ENCODE measurements at places on chromosomes 4 and X.

GRCh38 chr4:77861495-77861894 lies 1.1 kb upstream of the MRPL1 start:
- DNase-seq = no peak

DNA sequence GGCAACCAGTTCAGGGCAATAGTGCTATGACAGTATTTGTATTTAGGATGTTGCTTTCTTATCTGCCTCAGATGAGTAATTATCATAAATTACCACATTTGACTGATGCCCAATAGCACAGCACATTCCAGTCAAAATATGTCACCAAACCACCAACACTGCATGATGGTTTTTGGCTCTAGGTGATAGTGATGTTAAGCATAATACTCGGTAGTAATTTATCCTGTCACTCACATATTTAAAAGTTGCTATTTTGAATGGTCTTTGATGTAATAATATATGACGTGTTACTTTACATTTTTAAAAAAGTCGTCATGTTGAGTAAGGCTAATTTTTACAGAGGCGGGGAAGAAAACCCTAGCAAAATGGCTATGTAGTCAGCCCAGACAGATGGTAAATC lies 42.5 kb downstream of the UNC5C start:
- DNase-seq = no peak

- DNase-seq = no peak
Measured at GRCh38 chrX:116862340-116862739, 399.6 kb upstream of the CT83 start.

DNA sequence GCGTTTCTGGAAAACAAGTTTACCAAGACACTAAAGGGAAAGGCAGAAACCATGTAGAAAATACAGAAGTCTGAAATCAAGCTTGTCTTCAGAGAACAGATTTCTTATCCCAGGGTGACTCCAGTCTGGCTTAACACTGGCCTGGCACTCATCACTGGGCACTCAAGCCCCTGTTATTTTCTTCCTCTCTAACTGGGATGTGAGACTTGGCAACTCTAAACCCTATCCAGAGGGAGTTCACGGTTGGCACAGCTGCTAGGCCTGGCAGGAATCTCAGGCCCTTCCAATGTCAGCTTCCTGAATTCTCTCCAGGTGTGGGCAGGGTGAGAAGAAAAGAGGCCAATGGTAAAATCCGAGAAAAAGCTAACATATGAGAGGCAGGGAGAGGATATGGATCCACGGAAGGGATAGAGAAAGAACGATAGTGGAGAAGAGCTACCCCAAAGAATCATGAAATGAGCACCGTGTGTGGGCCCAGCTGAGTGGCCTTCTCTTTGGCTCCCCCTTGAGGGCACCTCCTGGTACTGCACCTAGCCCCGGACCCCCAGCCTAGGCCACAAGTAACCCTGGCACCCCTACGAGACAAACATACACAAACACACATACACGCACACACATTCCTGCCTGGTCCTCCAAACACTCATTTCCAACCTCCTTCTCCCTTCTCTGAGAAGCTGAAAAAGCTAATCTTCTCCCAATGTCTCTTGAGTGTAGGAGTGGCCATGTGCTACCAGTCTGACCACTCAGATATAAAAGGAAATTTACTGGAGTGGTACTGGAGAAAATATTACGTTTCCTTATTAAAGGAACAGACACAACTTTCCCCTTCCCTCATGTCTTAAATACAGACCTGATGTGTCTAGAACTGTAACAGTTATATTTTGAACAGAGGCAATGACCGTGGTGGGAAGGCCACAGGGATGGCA lies 16.6 kb upstream of the PTCHD1 start:
- DNase-seq = no peak

- no peak for DNase-seq
Measured at GRCh38 chrX:16778545-16778944, 7.7 kb upstream of the TXLNG start.

DNA sequence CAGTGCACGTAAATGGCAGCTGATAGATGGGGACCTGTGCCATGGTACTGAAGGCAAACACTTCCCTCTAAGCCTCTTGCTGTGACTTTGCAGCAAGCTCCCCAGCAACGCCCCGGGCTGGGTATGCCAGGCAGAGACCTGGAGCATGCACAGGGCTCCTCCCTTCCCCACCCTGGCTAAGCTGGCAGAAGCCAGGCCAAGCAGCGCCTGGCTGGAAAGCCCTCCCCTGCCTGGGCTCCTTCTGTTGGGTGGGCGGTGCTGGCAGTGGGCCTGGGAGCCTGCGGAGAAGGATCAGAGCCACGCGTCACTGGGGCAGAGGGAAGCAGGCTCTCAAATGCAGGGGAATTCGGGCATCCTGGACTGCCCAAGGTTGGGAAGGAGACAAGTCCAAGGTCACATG lies 3.6 kb downstream of the ATP2B3 start:
- DNase-seq = peak; percentile 86

GRCh38 chr4:186832906-186833305 lies 109.2 kb upstream of the FAT1 start:
- no peak for DNase-seq

GRCh38 chr4:78558410-78558809 lies 6.8 kb downstream of the ANXA3 start:
- no peak for DNase-seq

DNA sequence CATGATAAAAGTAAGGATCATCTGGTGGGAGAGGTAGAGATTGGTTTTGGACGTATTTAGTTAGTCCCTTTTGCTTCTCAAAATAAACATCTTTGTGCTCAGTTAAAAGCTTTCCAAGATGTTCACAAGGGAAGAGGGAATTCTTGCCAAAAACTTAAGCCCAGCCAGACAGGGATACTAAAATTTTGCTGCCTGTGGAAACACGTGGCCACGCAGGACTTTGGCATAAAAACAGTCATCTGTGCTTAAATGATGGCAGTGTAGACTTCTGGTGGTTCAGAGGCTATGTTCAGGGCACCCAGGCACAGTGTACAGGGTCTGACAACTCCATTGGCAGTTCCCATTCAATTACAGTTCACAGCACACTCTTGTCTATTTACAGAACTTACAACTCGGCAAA lies 93.2 kb upstream of the JADE1 start:
- DNase-seq = no peak

DNA sequence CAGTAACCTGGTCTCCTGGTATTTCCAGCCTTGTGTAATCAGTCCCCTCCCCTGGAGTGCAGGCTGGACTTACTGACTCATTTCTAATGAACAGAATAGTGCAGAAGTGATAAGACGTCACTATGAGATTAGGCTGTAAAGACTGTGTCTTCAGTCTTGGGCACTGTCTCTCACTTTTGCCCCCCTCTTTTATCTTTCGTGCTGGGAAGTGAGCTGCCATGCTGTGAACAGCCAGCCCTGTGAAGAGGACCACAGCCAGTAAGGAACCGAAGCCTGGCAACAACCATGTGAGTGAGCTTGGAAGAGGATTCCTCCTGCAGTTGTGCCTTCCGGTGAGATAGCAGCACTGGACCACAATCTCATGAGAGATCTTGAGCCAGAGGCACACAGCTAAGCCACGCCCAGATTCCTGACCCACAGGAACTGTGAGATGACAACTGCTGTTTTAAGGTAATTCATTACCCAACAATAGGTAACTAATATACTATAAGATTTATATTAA lies 67.5 kb upstream of the GPR34 start:
- DNase-seq = no peak

GRCh38 chr4:4387531-4388310 lies 819 bp downstream of the NSG1 start:
- DNase-seq = no peak

DNA sequence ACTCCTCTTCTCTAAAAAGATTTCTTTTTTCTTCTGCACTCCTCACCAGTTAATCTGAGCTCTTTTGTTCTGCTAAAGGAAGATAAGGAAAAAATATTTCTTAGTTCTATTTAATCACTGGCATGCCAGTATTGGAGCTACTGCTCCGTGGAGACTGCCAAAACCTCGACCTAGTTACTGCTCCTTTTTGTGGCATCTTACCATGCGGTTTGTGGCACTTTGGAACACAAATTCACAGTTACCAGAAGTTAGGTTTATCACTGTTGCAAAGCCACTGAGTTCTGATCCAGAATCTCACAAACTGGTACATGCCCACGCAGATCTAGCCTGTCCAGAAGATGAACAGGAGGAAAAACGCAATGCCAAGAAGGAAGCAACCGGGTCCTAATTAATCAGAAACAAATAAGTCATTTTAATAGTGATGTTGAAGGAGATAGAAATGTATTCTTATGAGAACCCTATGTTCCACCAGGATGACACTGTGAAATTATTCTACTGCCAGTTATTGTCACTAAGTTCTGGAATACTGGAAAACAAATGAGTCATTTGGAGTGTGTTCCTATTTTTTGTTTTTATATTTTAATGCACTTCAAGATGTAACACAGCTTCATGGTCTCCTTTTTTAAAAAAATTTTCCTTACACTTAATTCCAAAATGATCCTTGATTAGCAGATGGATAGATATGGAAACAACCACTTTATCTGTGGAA lies 106.7 kb upstream of the GK2 start:
- DNase-seq = no peak

- no peak for DNase-seq
Measured at GRCh38 chr4:3391422-3391821, 50.3 kb upstream of the HGFAC start.

GRCh38 chrX:20521222-20521621 lies 254.5 kb upstream of the RPS6KA3 start:
- no peak for DNase-seq

GRCh38 chr4:38539501-38539900 lies 124.5 kb upstream of the KLF3 start:
- DNase-seq = no peak

- DNase-seq = no peak
Measured at GRCh38 chr4:113383111-113383785, 333.8 kb downstream of the ANK2 start.

- no peak for DNase-seq
Measured at GRCh38 chr4:126465341-126465740, 1150.6 kb downstream of the FAT4 start.

DNA sequence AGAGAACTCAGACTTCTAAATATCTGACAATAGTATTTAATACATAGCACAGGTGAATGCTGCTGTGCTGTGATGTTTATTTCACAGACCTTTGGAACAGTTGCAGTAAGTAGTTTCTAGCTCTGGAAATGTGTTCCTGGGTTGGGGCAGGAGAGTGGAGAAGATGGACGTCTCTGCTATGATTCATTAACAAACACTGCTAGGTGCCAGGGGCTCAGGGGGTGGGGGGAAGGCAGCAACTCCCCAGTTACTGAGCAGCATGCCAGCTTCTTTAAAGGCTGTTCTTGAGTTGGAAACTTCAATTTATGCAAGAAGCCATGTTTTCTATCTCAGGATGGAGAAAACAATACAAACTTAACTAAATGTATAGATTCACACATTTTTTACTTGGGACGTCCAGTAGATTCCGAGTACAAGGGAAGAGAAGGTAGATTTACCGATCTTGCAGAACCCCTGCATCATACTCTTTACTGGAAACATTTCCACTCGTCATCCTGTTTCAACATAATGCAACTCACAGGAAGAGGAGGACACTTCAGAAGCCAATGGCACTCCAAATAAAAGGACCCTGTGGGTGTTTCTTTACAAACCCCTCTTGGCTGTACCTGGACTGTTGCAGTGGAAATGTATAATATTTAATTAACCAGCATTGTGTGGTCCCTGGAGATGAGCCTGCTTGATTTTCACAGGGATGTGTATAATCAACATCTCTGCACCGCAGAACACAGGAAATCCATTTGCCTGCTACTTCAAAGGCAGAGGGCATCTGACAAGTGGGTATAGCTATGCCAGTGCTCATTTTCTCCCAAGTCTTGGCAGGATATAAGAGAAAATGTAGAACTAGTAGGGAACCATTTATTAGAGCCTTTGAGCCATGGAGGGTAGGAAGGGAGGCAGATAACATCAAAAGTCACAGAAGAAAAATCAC lies 171.4 kb downstream of the SH3KBP1 start:
- no peak for DNase-seq

DNA sequence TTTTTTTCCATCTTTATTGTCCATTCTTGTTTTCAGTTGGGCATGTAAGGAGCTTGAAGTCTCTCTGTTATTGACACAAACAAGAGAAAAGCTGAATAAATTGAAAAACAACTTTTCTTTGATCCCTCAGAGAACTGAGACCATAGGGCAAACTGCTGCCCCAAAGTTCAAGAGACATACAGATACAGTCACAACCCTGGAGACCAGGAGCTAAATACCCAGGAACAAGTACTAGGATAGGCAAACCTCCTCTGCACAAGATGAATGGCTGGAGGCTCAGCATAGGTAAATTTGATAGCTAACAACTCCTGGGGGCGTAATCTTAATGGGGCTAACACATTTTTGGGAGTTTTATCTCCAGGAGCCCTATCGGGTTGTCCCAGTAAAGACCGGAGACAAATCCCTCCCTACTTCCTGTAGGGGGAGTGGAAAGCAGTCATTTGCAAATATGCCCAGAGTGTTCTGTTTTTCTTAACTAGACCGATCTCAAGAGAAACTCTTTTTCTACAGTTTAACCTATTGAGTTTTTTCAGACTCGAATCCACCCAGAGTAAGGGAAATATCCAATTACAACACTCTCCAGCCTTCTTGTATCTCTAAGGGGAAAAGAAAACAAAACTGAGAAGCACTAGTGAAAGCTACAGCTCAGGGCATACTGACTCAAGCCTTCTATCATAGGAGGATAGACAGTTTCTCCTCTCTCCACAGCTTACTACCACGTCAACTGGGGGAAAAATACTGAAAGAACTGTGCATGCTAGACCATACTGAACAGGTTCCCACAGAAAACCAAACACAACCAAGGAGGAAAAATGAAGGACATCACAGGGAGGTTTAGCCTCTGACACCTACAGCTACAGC lies 23.1 kb downstream of the MAGEA8 start:
- DNase-seq = no peak

DNA sequence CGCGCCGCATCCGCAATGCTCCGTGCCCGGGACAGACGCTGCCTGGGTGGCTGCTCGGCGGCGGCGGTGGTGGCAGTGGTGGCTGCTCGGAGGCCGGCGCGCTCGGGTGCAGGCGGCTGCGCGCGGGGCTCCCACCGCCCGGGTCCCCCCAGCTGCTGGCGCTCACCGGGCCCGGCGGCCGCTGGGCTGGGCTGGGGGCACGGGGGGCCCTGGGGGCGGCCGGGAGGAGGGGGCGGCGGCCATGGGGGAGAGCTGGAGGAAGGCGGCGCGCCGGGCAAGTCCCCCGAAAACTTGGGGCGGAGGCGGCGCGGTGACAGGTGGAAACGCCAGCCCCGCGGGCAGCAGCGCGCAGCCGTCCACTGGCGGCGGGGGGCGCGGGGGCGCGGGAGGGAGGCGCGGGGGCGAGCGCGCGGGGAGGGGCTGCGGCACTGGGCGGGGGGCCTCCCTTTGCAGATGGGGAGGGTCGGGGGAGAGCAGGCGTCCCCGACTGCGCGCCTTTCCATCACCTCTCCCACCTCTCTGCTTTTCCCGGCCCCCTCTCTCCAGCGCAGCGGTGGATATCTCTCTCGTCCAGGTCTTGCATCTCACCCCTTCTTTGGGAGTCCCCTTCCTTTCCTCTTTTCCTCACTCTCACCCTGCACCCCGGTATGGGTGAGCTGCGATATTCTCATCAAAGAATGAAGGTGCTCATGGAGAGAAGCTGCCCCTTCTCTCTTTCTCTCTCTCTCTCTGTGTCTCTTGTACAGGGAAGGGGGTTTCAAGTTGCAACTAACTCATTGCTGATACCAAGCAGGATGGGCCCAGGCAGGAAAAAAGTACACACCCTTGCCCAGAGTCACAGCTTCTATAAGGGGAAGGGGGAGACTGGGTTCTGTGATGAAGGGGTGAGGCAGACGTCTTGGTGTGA lies 83.7 kb upstream of the DHRSX start:
- DNase-seq = no peak
